ENCODE measurements at places on chromosomes 2 and 18.

DNA sequence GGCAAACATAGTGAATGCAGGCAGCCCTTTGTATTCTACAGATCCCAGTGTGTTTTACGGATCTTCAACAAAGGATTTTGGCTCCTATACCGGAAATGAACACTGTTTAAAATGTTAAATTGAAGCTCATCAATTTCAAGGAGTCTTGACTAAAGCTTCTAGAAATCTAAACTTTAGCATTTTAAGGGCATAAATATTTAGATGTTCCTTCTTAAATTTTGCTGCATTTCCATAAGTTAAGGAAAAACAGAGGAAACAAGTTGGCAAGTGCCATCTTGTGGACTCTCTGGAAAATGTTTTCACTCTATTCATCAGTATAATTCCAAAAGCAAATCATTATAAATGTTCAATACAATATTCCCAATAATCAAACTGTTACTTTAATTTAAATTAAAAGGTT is 19.6 kb downstream of the CHN1 start:
- DNase-seq, result no peak

GRCh38 chr2:218782528-218782844 is 539 bp downstream of the CYP27A1 start:
- no peak for DNase-seq

GRCh38 chr2:132519566-132519965 is 103.0 kb downstream of the GPR39 start:
- DNase-seq, result no peak

GRCh38 chr2:58032764-58033080 is 13.9 kb upstream of the VRK2 start:
- DNase-seq, result no peak

- peak; percentile 2 for DNase-seq
Measured at GRCh38 chr2:165357758-165358157, 111.7 kb upstream of the CSRNP3 start.

- DNase-seq, result no peak
Measured at GRCh38 chr2:240629968-240630770, 4.9 kb downstream of the GPR35 start.

- peak; percentile 54 for DNase-seq
Measured at GRCh38 chr2:38301340-38301968, 75.6 kb downstream of the ATL2 start.

DNA sequence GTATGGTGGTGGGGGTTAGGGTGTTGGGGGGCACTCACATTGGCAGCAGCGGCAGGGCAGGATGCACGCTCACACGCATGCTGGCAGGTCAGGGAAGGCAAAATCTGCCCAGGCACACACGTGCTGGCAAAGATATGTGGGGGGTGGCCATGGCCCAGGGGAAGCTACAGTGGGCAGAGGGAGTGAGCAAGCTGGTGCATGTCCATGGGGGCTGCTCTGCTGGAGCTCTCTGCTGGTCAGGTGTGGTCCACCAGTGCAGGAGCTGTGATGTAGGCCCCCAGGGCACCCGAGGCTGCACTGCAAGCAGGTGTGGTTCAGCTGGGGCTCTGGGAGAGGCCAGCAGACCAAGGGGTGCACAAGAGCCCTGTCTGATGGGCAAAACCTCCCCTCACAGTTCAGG is 491.5 kb upstream of the TNP1 start:
- DNase-seq, result no peak

DNA sequence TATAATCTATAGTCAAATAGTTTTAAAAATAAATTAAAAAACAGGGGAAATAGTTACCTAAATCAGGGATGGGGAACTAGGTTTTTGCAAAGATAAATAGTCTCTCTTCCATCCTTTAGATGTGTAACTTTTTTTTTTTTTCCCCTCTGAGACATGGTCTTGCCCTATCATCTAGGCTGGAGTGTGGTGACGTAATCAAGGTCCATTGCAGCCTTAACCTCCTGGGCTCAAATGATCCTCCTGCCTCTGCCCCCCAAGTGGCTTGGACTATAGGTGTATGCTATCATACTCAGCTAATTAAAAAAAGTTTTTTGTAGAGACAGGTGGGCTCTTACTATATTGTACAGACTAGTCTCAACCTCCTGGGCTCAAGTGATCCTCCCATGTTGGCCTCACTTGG is 316.5 kb downstream of the CCDC85A start:
- no peak for DNase-seq

DNA sequence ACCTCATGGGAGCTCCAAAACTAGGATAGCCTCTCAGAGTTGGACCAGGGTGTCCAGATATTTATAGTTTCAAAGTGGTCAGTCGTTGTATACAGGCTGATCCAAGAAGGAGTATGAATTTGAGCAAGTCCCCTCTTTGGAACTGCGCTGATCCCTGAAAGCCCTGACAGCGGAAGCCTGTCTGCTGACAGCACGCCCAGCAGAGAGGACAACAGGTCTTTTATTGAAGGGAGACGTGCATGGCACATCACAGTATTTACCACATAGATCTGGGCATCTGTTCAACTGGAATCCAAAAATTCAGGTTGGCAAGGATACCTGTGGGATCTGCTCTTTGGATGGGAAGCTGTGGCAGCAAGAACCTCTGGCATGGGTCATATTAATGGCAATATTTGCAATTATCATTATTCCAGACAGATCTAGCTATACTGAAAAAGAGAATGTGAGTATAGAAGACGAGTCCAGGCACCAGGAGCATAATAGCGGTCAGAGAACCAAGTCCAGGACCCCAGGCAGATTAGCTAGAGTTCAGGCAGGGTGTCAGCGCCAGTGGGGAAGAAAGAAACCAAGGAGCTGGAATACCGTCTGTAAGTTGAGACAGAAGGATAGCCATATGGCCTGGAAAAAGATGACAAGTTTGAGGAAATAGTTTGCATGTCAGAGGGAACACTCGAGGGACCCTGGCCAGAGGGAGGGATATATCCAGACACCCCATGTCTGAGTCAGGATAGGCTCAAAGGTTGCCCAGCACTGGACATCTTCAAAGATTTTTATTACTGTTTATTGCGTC is 260.4 kb upstream of the FANCL start:
- DNase-seq, result no peak

GRCh38 chr18:43760010-43760409 is 482.7 kb upstream of the SYT4 start:
- no peak for DNase-seq

DNA sequence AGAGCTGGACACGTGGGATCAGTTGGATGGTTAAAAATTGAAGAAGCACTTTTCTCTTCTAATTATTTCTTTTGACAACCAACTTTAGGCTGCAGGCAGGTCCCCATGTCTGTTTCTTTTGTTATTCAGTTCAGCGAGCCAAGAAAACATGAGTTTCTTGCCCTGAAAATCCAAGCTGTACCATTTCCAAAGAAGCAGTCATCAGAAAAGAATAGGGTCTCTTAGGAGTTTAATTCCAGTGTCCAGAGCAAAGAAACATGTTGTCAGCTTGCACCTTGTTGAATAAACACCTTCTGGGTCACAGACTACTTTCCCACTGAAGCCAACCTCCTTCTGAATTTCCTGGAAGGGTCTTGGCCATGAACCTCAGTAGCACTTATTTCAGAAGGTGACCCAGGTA is 170.5 kb upstream of the COPS8 start:
- DNase-seq, result no peak

- DNase-seq, result no peak
Measured at GRCh38 chr18:23406271-23406787, 46.8 kb upstream of the RIOK3 start.

- DNase-seq, result no peak
Measured at GRCh38 chr2:234534515-234534914, 37.6 kb upstream of the ARL4C start.

DNA sequence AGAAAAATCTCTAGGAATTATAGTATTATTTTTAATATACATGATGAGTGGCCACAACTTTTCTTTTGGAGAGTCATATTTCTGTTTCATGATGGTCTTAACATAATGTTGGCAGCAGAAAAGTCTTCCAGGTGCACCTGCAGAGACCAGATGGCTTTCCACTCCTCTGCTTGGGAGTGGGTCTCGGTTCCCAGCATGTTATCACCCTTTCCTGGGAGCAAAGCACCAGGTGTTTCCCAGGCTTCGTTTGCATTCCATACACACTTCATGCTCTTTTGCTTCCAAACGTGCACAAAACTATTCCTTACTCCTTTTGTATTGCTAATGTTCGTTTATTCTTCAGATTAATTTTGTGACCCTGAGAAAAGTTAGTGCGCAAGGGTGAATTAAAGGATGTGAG is 305.2 kb downstream of the CDH2 start:
- no peak for DNase-seq

GRCh38 chr2:191800874-191801273 is 46.0 kb downstream of the CAVIN2 start:
- no peak for DNase-seq

DNA sequence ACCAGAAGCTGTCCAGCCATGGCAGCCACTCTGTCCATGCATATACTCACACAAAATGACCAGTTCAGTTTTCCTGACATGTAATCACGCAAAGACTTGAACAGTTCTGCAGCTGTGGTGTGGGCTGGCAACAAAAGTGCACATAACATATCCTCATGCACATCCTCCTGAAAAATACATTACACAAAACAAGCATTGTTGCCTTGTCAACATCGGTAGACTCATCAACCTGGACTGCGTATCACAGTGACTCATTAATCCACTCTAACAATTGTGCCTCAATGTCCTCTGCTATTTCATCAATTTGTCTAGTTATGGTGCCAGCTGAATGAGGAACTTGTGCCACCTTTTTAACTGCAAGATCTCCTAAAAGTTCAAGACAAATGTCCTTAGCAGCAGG is 19.5 kb downstream of the RBKS start:
- DNase-seq, result no peak

DNA sequence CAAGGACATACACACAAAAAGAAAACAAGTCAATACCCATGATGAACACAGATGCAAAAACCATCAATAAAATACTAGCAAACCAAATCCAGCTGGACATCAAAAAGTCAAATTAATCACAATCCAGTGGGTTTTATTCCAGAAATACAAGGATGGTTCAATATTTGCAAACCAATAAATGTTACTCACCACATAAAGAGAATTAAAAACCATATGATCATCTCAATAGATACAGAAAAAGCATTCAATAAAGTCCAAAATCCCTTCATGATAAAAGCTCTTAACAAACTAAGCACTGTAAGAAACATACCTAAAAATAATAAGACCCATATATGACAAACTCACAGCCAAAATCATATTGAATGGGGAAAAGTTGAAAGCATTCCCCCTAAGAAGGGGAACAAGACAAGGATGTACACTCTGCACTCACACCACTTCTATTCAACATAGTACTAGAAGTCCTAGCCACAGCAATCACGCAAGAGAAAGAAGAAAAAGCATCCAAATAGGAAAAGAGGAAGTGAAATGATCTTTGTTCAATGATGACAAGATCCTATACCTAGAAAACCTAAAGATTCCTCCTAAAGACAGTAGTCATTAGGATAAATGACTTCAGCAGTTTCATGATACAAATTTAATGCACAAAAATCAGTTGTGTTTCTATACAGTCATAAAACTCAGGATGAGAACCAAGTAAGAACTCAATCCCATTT is 62.6 kb downstream of the TRAPPC8 start:
- DNase-seq, result no peak

- no peak for DNase-seq
Measured at GRCh38 chr2:109646961-109647360, 32.8 kb downstream of the SOWAHC start.

- DNase-seq, result no peak
Measured at GRCh38 chr18:73791081-73791480, 356.6 kb downstream of the FBXO15 start.

DNA sequence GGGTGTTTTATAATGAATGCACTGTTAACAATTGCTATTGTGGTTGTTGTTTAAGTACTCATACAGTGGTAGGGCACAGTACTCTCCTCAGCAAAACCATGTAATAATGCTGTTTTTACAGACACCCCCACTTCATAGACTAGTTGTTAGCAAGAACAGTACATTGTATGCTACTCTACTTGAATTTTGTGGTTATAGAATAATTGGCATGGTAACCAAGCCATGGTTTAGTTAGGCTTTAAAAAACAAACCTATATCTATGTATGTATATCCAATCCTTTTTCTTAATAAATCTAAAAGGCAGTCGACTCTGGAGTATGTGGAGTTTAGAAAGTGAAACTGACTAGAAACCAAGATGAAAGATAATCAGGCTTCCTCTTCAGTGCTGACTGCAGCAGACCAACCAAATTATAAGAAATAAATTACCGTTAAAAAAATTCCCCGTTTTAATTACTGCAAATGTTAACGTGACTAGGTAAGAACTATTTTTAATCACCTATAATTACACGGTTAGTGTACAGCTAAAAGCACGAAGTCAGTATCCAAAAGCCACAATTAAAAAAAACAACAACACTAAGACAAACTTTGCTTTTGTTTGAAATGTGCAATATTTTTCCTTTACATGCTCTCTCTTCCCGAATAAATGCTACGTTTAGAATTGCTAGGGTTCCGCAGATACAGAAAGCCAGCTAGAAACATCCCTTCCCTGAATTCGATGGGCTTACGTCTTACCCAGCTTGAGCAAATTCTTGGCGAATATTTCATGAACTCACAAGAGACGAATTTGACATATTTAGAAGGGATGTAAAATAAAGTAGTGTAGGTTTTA is 113.3 kb upstream of the SERTAD2 start:
- peak; percentile 56 for DNase-seq

- peak; percentile 37 for DNase-seq
Measured at GRCh38 chr2:32632089-32632488, 4.2 kb downstream of the TTC27 start.

GRCh38 chr18:63407734-63408133 is 14.5 kb downstream of the VPS4B start:
- no peak for DNase-seq

DNA sequence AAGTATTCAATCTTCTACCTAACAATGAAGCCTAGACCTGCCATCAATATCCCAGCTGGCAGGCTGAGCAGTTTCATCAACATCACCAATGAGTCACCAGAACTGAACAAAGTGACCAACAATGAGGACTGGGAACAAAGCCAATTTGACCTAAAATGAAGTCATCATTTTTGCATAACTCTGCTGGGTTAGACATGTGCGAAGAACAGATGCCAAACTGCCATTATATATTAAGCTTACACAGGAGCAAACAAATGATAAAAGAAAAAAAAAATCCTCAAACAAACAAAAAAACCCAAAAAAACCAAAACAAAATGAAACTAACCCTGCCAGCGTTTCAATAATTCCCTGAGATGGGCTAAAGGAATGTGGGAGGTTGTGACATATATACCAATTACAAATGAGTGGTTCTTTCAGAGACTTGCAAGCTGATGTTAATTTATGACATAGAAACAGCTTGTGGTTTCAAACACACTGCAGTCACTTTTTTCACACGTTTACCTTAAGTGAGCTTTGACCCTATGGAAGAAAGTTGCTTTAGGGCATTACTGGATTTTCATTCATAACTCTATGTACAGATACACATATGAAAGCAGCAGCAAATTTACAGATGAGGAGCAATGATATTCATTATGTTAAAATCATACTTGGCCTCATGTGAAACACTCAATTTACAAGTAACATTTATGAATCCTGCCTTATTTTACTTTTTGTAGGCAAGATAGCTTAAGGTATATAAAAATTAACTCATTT is 56.9 kb upstream of the CCDC141 start:
- peak; percentile 15 for DNase-seq

DNA sequence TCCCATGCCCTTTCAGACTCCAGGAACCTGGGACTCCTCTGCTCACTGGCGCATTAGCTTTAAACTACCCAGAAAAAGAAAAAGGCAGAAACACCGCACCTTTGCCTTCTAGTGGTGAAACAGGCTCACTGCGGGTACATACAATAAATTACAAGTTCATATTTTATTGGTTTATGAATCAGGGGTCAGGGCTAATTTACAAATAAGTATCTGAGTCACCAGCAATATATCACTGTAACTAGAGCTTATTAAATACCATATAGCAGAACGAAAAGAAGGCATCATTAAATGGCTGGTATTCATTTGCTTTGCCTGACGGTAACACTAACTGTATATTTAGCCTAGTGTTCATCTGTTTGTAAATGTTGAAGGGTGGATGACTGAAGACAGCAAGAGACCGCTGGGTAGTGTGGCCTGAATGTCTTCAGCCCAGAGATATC is 26.9 kb upstream of the DTNB start:
- DNase-seq, result peak; percentile 47

All from activated CD4-positive, alpha-beta T cell treated with anti-CD3 and anti-CD28 coated beads, Interleukin-2, amount 50 U/mL, for 16 hours (primary cell).